Stimulated activated CD8-positive, alpha-beta memory T cell treated with anti-CD3 and anti-CD28 coated beads, Interleukin-15, amount 100 ng/mL, for 24 hours (primary cell): ENCODE measurements at places on chromosomes 2 and 18.

DNA sequence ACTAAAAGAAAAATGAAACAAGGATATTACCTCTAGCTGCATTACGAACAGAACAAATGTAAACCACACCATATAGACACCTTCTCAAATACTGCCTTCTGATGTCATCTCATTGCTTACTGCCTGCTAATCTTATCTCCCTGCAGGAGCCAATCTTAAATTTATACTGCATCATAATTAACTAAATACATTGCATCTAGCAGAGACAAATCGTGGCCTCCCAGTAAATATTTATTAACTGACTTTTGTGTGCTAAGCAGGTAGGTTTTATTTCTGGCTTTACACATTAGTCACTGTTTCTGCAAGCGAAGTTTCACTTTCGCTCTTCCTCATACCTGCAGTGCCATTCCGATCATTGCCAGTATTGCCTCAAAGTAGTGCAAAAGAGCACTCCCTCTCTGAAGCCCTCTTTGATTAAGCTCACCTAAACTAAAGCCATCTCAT lies 67.5 kb downstream of the SPATS2L start:
- no peak for DNase-seq

DNA sequence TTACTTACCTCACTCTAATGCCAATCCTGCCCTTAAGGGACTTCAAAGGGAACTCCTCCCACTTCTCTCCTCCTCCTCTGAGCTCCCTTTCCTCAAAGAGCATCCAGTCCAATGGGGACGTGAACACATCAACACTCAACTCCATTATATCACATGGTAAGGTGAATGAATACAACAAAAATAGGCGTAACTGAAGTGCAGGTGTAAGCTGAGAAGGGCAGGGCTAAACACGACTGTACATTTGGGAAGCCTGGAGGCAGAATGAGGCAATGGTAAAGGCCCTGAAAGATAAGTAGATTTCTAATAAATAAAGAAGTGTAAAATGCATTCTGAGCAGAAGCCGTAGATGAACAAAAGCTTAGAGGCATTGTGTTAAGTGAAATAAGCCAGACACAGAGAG lies 226.1 kb upstream of the TRIB2 start:
- no peak for DNase-seq

DNA sequence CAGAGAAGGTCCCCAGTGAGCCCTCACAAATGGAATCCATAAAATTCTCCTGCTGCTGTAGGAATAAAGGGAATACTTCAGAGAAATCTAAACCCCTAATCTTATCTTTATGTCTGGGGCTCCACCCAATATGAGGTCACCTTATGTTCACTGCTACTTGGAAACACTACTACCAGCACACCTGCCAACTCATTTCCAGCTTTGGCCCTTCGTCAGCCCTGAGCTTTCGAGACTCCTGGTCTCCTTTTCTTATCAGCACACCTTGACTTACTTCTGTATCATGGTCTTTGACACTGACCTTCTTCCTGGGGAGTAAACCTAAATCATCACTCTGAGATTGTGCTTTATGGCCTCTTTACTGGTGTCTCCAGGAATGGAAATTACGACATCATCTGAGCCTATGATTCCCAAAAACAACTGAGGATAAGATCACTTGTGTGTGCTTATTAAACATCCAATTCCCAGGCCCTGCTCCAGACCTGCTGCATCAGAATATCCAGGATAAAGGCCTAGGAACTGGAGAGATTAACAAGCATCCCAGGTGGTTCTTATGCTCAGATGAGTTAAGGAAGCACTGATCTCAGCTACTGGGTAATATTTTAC lies 22.2 kb upstream of the ASNSD1 start:
- DNase-seq, result no peak

DNA sequence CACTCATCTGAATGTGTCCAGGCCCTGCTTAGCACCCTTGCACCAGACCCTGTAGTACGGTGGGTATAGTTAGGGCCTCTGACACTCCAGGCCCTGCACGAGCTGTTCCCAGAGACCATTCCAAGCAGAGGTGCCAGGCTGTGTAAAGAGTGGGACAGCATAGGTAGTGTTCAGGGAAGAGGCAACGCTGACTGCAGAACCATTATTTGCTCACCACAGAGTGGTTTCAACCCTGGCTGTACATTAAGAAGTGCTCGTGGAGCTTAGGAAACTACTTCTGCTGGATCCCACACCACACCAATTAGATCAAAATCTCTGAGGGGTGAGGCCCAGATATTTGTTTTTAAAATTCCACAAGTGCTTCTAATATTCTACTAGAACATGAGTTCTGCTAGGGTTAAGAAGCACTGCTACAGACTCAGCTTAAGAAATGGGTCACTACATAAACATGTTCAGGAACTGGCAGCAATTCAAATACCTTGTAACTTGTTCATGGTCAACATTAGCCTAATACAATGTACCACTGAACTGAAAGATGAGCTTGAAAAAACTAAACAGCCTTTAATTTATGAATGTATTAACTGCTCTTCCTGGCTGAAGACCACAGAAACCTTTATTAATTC lies 183.0 kb downstream of the MYO5B start:
- DNase-seq, result no peak

- DNase-seq, result no peak
These were observed 376.7 kb upstream of the SOX11 start for GRCh38 chr2:5315512-5315911.

DNA sequence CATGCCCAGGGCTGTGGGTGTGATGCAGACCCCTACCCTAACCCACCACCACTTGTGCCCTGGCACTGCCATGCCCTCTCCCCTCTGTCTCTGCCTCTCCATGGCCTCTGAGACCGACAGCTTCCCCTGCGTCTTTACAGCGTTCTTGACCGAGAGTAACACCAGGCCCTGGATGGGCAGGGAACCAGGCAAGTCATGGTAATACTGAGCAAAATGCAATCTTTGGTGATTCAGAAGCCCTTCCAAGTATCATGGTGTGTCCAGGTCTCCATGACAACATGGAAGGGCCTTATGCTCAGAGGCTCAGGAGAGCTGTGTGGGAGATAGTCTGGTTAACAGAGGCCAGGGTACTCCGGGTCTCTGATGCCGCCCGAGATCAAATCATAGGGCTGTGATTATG lies 176.1 kb downstream of the KLHL29 start:
- no peak for DNase-seq

GRCh38 chr2:164430166-164430783 lies 191.0 kb downstream of the GRB14 start:
- DNase-seq, result no peak

DNA sequence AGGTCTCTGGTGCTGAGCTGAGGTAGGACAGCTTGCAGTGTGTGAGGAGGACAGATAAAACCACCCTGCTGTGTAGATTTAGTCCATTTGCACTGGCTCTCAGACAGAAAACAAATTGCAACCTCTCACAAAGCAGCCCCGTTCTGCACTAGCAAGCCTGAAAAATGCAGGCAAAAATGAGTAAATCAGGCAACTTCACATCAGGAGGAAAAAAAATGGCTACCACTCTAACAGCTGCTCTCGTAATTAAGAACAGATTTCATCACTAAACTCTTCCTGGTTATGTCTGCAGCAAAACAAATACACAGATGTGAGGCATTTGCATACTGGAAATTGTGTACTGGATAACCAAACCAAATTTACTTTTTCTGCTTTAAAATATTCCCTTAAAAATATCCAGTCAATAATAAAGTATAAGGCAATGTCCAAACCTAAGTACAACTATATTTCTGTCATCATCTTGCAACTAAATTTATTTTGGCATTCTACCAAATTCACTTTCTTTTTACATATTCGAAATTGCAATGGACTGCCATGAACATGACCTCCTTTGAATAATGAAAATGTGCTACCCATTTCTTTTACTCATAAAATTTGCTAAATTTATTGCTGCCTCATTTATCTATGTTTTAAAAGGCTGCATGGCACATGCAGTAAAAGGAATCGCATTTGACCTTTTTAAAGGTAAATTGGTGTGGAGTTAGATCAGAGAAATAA lies 157.4 kb downstream of the AFF3 start:
- DNase-seq, result no peak
